Hepatocyte (in vitro differentiated cells): ENCODE measurements at places on chromosomes 12 and 14.

DNA sequence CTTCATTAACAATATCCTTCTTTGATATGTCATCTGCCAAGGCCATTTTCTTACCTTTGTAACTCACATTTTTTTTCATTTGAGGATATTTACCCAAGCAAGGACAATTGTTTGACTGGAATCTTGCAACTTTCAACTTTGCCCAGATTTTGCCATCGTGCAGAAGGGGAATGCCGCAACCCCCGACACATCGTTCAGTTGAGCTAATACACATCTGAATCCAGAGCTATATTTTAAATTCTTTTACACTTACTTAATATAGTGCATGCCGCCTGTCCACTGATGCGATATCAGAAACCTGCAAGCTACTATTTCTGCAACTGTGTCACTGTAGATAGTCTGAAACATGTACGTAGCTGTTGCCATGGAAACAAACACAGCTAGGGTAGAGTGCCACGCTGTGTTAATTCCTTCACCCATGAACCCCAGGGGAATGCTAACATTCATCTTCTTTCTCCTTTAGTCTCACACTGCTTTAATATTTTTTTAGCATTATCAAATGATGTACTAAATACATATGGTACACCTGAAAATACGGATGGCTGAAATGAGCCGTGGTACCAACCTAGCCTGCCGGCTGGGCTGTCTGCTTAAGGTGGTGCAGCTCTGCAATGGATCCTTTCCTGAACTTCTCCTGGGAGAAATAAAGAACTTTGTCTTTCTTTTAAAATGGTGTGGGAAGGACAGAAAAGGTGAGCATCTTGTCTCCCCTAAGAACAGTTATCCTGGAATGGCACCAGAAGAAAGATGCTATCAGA, 77.0 kb upstream of the FOXN3 start:
- no peak for DNase-seq

DNA sequence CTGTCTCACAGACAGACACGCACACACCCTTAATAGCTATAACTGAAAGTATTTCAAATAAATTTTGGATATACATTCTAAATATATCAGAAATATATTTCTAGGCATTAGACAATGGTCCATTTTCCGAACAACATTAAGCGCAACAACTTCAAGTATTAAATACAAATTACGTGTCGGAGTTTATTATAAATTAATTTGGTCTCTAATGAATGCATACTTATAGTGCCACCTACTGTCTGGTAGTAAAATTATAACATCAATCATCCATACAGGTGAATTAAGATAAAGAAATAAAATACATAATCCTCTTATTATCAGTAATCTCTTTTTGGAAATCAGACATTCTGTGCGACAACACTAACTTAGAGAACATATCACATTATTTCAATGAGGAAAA, 27.2 kb upstream of the CMAS start:
- no peak for DNase-seq

- DNase-seq: no peak
Observed at GRCh38 chr12:65725376-65725775, 98.9 kb upstream of the HMGA2 start.

DNA sequence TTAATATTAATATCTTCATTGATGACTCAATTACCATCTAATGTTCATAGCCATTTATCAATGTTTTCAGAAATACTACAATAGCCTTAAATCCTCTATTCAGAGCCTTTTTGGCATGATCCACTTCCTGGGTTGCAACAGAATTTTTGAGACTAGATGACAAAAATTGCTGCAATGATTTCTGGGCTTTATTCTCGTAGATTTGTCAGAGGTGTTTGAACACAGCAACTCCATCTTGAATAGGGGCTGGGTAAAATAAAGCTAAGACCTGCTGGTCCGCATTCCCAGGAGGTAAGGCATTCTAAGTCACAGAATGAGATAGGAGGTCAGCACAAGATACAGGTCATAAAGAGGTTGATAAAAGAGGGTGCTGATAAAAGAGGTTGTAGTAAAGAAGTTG, 165.8 kb upstream of the CNOT2 start:
- DNase-seq: no peak

- no peak for DNase-seq
Observed at GRCh38 chr12:54355104-54355815, 9.0 kb downstream of the GPR84 start.

DNA sequence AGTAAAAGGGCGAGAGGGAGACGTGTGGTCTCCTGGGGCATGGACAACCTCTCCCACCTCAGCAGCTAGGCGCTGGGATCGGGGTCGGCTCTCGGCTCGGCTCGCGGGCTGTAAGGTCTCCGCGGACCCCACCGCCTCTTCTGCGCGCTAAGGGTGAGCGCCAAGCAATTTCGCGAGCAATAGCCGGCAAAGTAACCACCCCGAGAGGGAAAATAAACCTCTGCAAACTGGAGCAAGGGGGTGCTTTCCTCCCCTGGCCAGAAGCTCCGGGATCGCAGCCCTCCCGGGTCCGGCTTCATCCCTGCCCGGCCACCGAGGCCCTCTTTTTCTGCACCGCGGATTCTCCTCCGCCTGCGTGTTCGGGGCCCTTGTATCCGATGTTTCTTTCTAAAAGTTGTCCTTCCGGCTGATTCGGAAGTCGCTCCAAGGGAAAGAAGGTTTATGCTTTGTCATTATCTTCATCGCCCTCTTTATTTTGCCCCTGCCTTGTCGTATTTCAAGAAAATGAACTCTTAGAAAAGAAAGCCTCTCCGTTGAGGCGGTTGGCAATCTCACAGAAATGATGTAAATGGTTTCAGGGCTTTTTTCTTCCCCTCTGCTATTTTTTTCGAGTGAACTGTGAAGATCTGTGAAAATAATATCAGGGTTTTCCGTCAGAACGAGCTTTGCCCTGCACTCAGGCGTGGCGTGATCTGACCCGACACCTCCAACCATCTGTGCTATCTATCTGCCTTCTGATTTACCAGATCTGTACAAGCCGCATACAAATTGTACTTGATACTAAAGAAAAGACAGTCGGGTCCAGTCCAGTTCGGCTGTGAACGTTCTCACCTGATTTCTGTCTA, 1.7 kb upstream of the SIX6 start:
- DNase-seq: no peak

GRCh38 chr12:13104409-13104808, 942 bp upstream of the GSG1 start:
- DNase-seq: no peak

GRCh38 chr12:124626971-124627411, 59.6 kb upstream of the NCOR2 start:
- peak; percentile 44 for DNase-seq

GRCh38 chr12:54439096-54439495, 20.0 kb upstream of the ITGA5 start:
- no peak for DNase-seq

DNA sequence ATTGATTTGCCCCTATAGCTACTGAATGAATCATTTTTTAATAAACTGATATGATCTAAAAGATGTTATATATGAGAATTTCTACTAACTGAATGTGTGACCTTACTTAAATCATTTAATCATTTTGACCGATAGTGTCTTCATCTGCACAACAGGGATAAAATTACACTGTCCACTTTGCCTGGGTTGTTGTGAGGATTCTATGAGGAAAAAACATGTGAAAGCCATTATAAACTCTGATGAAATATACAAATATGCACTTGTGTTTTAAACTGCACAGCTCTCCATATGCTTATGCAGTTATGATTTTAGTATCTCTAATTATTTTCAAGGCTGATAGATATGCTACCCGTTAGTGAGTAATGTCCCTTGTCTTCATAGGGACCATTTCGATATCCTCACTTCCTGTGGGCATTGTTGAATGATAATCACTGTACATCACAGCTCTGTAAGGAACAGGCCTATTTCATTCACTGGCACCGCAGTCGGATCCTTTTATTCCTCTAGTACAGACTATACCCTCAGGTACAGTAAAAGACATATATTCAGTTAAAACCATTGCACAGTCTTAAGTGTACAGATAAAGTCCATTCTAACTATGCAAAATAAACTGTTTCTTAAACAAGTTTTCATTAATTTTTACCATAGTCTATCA, 88.7 kb upstream of the RAP1B start:
- DNase-seq: no peak

DNA sequence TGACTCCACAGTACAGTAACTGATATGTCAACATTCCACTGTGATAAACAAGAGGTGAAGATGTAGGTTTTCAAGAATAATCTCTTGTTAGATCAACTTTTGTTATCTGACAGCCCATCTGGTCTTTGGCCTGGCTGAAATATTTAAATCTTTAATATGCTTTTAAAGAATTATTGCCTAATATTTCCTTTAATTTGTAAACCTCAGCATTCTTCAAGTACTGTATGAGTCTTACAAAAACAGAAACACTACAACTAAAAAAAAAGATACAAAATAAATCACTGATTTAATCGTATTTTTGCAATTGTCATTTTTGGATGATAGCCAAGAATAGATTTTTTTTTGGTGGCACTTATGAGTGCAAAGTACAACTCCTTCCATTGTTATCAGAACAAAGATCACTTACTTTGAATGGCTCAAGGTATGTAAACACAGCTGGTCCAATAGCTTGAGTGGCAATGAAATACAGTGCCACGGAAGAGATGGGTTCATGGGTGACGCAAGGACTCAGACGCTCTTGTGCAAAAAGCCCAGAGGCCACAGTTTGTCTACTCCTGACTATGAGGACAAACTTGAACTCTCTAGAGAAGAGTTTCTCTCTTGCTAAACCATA, 109.5 kb downstream of the PAX9 start:
- DNase-seq: peak; percentile 23

DNA sequence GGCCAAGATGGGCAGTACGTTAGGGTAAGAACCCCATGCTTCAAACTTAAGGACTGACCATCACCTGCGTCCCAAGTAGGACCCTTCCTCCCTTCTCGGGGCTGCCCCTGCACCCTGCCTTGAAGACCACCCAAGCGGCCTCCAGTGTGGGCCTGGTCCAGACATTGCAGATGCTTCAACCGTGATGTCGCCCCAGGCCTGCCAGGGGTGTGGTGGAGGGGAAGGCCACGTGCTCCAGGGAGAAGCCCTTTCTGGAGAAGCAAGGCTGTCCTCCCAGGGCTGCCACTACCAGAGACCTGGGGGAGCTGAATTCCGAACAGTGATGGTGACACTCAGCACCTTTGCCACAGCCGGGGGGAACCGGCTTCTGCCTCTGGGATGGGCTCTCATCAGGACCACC, 13.3 kb downstream of the NGB start:
- no peak for DNase-seq

DNA sequence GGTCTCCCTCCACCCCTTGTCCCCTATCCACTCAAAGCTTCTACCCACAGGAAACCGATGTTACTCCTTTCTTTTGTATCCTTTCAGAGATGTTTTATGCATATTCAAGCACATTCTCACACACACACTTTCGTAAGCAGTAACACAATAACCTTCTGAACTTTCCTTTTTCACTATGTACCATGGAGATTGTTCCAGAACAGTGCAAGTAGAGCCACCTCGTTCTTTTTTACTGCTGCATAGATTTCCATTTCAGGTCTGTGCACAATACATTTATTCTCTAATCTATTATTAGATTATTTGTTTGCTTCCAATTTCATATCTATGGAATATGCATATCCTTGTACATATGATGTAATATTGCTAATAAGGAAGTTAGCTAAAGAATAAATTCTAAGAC, 60.3 kb downstream of the TBC1D30 start:
- no peak for DNase-seq

GRCh38 chr12:80045594-80045993, 53.7 kb upstream of the OTOGL start:
- no peak for DNase-seq

DNA sequence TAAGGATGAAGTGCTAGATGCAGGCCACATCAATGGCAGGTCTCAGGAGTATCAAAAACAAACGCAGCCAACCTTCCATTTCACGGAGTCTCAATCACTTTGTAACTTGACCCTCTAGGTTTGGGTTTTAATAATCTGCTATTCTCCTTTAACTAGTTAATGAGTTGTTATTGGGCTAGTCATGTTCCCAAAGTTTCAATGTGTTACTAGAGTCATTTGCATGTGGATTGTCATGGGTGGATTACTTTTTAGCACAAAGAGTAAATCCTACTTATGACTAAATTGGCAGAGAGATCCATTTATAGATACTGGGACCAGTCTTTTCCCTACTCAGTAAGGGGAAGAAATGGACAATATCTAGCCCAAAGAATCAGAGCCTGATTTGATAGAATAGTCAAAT, 151.0 kb downstream of the BCAT1 start:
- no peak for DNase-seq

DNA sequence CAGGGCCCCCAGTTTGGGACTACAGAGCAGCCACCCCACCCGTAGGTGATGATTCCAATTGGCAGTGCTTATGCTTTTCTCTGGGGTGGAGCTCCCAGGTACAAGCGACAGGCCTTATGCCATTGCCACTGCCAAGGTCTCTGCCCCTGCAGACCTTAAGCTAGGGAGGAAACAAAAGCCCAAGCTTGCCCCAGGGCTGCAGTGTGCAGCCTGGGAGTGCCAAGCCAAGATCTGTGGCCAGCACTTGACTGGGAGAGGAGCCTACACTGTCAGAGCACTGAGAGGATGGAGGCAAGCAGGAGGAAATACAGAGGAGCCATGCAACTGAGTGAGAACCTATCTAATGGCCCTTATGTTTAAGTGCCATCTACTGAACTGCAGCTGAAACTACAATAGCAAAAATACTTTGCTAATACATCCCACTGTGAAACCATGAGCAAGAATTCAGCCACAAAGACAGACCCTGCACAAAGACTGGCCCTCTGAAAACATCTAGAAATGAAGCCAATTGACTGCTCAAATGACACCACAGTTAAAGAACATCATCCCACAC, 17.7 kb upstream of the ASCL1 start:
- DNase-seq: no peak

GRCh38 chr14:27245947-27246346, 648.1 kb upstream of the NOVA1 start:
- no peak for DNase-seq

DNA sequence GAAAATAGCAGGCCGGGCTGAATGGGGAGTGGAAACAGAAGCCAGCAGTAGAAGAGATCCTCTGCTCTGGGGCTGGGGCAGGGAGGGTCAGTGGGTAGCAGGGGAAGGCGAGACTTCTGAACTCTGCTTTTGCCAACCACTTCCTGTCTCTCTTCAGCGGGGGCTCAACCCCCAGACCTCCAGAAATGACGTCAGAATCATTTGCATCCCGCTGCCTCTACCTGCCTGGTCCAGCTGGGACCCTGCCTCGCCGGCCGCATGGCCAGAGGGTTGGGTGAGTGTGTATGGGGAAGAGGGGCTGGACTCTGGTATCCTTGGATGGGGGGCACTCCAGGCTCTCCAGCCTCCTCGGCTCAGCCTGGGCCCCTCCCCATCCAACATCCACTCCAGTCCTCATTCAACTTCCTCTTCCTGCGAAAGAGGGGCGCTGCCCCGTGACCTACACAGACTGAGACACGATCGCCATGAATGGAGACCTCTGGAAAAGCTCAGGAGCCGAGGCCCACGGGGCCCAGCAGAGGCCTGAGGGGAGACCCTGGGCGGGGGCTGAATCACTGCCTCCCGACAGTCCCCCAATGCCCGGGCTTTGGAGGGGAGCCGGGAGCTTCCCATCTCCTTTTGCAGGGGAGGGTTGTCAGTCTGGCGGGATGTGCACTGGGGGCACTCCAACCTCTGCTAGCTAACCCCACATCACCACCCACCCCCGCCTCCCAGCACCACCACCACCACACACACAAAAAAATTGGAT, 458 bp upstream of the HOXC4 start:
- DNase-seq: no peak
